ENCODE measurements at places on chromosomes 7 and 10.
A peak's percentile ranks its signal among the peaks of the same experiment; 100 is the strongest.

GRCh38 chr10:110413903-110414547 is 83.7 kb upstream of the DUSP5 start:
- DNase-seq, result no peak

- no peak for DNase-seq
Observed at GRCh38 chr10:3925184-3925583, 140.2 kb upstream of the KLF6 start.

GRCh38 chr10:80416479-80417098 is 8.2 kb downstream of the PRXL2A start:
- no peak for DNase-seq

DNA sequence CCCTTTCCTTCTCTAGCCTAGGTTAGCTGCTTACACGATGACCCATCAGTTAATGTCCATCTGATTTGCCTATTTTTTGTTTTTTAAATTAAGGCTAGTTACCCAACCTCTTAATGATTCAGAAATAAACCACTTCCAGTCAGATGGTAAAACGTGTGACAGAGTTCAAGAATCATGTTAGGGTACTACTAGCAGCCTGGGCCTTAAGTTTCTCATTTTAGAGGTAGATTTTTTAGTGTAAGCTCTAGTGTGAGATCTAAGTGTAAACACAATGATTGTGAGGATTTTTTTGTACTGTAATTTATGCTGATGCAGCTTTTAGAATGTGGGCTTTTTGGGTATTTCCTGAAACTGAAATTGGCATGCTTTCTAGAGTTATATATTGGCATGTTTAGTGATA is 130.0 kb downstream of the CDK14 start:
- no peak for DNase-seq

GRCh38 chr7:100606313-100606712 is 4.2 kb downstream of the PCOLCE start:
- DNase-seq, result no peak

DNA sequence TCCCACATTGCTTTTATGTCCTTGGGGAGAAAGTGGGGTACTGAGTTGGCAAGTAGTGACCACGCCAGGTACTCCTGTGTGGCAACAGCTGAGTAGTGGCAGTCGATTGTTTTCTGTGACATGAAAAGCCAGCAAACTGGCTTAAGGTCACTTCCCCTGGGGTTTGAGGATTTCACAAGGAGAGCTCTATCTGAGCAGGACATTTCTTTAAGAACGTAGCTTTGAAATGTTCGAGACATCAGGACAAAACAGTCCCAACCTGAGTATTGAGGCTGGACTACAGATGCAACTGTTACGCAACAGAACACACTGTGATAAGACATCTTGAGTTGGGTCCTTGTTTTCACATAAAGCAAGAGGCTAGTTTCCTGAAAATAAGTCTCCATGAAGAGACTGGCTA is 146.7 kb upstream of the KLF14 start:
- no peak for DNase-seq

GRCh38 chr10:73937333-73938043 is 26.6 kb downstream of the PLAU start:
- no peak for DNase-seq

DNA sequence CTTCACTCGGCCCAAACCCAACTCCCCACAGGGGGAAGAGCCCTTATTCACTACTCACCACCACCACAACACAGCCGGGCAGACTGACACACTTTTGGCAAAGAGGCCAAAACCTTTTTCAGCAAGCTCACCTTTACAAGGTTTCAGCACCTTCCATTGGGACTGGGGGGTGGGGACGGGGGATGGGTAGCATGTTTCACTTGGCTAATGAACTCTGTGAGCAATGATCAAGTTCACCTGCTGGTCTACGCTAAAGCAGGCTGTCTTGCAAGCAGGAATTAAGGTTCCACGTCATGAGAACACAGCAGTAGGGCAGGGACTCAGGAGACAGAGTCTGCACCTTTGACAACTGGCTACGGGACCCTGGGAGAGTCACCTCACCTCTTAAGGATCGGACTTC is 7.0 kb downstream of the FAM53B start:
- no peak for DNase-seq

DNA sequence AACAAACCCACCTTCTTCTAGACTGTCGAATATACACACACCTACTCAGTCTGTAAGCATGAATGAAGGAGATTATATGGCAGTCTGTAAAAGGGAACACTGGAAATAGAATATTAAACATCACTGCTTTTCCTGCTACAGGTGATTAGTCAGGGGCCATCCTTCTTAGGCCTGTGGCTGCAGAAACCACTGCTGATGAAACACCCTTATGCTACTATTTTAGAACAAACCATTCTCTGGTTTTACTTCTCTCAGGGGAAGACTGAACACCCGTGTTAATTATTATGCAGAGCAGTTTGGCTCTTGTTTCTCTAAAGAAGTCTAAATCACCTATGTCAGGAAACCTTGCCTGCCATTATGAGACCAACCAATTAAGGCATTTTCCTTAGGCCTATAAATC is 351.1 kb upstream of the KLF6 start:
- DNase-seq, result no peak

- DNase-seq, result no peak
Observed at GRCh38 chr10:79028451-79029010, 40.2 kb upstream of the ZMIZ1 start.

DNA sequence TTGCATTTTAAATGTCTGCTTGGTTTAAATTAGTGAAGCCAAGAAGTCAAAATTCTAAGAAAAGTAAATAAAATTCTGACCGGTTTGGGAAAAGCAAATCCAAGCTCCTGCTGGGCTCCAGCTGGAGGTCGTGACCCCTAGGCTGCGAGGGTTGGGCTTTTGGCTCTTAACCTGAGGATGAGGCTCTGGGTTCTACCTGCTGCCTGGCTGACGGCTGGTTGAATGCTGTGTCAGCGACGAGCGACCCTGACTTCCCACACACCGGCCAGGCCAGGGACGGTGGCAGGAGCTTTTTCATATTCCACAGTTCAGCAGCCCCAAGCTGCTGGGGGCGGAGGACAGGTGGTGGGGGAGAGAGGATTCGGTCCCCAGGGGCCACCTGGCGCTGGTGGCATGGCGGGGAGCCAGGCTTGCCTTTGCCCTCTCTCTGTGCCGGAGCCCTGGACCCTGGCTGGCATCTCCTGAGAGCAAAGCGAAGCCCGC is 843 bp upstream of the PLPP4 start:
- DNase-seq, result no peak

DNA sequence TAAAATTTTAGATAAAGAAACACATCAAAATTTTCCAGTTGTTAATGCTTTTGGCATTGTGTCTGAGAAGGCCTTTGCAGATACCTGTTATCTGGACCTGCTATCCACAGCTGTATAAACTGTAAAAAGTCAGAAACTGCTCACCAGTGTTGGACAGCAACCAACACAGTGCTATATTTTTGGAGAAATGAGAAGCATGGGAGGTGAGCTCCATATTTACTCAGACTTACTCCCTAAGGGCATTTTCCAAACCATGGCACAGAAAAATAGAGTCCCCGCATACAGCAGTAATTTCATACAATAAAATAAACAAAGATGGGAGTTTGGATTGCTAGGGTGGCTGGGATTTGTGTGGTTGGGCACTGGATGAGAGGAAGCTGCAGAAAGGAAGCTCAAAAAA is 136.3 kb upstream of the GLI3 start:
- no peak for DNase-seq

GRCh38 chr7:30790356-30790755 is 19.1 kb downstream of the MINDY4 start:
- DNase-seq, result no peak

- DNase-seq, result no peak
Observed at GRCh38 chr7:142436601-142437000, 178.7 kb upstream of the PRSS58 start.

DNA sequence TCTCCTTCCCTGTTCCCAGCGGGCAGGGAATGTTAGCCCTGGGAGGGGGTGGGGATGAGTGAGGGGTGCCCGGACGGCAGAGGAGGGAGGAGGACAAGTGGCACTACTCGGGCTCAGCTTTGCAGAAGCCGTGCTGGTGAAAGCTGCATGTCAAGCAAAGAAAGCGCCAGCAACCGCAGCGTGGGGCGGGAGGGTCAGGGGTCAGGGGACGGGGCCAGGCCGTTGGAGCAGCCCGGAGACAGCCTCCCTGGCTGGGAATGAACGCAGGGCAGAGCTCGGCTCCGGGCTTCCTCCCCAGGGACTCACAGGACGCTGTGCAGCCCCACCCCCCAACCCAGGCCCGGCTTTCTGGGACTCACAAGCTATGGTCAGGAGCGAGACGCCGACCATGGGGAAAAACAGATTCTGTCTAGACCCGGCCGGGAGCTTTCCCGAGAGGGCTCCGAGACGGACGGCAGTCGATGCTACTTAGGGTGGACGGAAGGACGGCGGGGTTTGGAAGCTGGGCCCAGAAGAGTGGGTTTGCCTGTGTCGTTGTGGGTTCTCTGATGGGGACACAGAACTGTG is 113.4 kb downstream of the VIPR2 start:
- DNase-seq, result no peak

DNA sequence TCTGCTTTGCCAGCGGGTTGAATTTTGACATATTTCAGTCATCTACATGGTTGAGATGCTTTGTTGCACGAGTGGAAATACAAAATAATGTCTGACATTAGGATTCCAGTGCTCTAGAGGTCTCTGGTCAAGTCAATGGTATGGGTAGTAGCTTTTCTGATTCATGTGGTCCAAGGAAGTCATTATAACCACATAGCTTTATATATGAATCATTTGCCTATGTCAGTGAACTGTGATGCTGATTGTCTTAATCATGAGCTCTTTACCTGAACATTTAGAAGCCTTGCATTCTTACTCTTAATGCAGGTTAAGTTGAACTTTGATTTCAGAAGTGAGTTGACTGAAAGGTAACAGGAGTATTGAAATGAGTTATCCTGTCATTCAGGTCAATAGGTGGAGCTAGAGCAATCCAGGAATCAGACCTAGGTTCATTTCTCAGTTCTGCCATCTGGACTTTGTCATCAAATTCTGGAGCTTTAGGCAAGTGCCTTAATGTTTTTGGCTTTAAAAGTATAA is 3.3 kb downstream of the MAPK8 start:
- no peak for DNase-seq

DNA sequence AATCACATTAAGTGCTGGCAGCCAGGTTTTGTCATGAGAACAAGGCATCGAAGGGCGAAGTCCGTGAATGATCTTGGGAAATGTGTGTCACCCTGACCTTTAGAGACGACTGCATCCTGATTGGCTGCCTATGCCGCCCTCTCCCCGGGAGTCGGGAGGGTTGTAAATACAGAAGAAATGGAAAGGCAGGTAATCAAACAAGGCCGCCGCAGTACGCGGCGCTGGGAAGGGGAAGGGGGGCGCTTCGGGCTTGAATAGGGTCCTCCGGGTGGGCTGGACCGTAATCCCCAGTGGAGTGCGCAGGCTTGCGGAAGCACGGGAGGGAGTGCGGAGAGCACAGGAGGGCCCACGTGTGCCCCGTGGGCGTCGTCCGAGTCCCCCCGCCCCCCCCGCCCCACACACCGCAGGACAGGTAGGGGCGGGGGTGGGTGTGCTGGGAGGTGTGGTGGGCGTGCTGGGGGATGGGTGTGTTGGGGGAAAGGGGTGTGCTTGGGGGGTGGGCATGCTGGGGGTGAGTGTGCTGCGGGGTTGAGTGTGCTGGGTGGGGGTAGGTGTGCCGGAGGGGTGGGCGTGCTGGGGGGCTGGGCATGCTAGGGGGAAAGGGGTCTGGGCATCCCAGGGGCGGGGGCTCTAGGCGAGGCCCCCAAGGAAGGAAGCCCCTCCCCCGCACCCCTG is 169.4 kb downstream of the ARHGAP12 start:
- peak; percentile 20 for DNase-seq

DNA sequence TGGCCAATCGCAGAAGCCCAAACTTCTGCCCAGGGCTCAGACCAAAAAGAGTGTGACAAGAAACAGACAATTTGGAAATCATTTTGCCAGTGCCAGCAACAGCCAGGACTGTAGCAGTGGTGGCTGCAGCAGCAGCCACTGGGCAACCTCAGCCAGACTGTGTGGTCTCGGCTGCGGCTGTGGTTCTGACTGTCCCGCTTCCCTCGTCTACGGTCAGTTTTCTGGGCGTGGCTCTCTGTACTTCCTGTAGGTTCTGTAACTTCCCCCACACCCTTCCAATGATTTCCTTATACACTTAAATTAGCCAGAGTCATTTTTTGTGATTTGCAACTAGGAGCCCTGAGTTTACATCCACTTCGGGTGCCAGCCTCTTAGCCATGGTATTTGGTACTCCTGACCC is 39.9 kb downstream of the CYTH3 start:
- DNase-seq, result no peak

DNA sequence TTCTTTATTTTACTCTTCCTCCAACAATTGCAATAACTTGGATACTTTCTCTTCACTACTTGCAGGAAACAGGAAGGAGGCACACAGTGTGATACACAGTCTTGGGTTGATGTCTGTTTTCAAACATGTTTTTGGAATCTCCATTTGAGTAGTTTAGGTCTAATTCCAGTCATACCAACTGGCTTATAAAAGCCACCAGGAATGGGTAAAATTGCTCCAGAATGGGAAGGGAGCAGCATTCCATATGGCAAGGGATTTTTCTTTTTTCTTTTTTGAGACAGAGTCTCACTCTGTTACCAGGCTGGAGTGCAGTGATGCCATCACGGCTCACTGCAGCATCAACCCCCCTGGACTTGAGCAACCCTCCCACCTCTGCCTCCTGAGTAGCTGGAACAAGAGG is 545.1 kb upstream of the GALNT17 start:
- no peak for DNase-seq

GRCh38 chr7:2010551-2011265 is 222.0 kb downstream of the MAD1L1 start:
- no peak for DNase-seq

DNA sequence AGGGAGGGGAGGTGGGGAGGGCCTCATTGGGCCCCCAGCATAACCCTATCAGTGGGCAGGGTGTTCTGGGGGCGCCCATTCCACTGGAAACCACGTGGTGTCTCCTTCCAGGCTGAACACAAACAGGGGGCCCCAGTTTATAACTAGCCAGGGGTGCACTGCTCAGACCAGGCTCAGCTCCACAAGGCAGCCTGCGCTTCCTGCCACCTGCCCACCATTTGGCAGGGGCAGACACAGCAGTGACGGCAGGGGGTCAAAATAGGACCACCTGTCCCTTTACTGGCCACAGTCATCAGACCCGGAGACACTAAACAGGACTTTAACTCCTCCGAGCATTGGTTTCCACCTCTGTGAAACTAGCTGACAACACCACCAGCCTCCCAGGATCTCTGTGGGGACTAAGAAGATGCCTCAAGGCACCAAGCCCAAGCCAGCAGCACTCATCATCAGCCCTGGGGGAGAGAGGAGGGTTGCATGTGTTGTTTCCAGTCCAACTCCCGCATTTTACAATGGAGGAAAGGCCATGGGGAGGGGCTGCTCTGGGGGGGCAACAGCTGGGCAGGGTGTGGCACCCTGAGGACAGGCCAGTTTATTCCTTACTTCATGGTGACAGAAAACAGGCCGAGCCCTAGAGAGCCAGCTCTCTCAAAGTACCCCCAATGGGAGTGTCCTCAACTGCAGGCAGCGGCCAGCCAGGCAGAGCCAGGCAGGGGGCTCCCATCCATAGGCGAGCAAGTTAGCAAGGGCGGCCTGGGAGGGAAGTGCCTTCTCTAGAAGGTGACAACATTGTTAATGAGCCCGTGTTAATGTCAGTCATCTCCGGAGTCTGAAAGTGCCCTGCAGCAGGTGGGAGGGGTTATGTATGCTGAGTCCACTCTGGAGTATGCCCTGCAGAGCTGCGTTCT is 127.6 kb downstream of the TNS3 start:
- no peak for DNase-seq

Measured in stimulated activated CD8-positive, alpha-beta memory T cell treated with anti-CD3 and anti-CD28 coated beads, Interleukin-4, amount 100 ng/mL, for 1 hour (primary cell).